ENCODE measurements at places on chromosomes 3 and 15.

DNA sequence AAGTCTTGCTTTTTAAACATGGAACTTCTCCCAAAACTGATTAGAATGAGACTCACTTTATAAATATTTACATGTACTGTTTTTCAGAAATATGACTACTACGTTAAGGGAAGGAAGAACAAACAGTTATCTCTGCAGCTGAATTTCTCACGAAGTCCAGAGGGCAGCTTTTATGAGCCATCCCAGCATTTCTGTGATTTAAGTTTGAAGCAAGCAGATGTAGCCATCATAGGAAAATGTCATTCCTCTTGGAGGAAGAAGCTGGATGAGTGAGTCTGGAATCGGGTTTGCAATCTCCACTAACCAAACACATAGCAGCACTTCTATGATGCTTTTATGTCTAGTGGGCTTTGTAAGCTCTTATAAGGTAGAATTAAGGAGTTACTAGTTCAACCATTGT is 53.7 kb downstream of the SCN11A start:
- no peak for DNase-seq

DNA sequence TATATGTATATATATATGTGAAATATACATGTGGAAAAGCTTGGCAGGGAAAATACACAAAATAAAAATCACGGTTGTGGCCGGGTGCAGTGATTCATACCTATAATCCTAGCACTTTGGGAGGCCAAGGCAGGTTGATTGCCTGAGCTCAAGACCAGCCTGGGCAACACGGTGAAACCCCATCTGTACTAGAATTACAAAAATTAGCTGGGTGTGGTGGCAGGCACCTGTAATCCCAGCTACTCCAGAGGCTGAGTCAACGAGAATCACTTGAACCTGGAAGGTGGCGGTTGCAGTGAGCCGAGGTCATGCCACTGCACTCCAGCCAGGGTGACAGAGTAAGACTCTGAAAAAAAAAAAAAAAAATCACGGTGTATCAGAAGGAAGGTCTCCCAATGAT is 20.8 kb upstream of the ARHGEF3 start:
- DNase-seq: no peak

- peak; percentile 55 for DNase-seq
Observed at GRCh38 chr15:52679232-52680040, at the start of gene ATOSA. Gene ATOSA, minus strand, starts transcription at chr15:52679388. Its CDS starts 1,367 bp downstream, at chr15:52678021.

DNA sequence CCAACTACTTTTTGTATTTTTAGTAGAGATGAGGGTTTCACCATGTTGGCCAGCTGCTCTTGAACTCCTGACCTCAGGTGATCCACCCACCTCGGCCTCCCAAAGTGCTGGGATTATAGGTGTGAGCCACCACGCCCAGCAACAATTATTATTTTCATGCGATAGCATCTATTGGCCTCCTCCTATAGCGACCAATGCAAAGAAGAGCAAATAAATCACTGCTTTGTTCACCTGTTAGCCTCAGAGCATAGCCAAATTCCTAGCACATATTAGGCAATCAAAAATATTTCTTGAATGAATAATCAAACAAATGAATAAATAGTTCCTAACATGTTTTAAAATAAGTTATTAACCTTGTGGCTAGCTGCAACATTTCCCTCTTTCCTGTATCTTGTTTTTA is 36.8 kb upstream of the TNFSF10 start:
- no peak for DNase-seq

DNA sequence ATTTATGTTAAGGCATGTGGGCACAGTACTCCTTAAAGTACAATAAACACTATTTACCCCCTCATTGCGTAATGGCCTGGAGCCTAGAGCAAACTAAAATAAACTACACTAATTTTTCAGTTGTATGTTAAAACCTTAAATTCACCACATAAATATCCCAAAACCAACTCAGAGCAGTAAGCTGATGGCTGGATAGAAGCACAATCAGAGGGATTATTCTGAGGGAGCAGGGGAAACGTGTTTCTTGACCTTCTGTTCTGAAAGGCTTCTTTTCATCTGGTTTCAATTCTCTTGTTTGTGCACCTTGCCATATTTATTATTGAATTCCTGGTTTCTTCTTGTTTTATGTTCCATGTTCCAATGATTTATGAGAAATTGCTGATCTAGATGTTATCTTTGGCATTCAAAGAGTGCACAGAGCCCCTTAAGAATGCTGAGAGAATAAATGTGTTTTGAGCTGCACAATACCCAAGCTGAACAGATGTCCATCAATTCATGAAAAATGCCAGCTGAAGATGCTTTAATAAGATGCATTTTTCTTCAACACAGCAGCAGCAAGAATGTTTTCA is 29.6 kb downstream of the RPL22L1 start:
- DNase-seq: no peak

- no peak for DNase-seq
Observed at GRCh38 chr3:129409541-129409940, 18.9 kb downstream of the EFCAB12 start.

GRCh38 chr3:194879126-194879877 is 193.6 kb downstream of the FAM43A start:
- no peak for DNase-seq

DNA sequence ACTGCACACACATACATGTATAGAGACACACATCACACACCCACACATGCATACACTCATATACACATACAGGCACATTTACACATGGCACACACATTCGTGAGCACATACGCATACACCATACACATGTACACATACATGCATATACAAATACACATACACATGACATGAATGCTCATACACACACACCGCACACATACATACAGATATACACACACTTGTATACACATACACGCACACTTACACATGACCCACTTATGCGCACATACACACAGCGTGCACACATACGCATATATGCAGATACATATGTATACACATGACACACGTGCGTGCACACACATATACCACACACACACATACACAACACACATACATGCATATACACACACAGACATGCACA is 162.7 kb downstream of the LRRK1 start:
- no peak for DNase-seq

GRCh38 chr3:56775445-56775837 is 26.3 kb downstream of the ARHGEF3 start:
- no peak for DNase-seq

DNA sequence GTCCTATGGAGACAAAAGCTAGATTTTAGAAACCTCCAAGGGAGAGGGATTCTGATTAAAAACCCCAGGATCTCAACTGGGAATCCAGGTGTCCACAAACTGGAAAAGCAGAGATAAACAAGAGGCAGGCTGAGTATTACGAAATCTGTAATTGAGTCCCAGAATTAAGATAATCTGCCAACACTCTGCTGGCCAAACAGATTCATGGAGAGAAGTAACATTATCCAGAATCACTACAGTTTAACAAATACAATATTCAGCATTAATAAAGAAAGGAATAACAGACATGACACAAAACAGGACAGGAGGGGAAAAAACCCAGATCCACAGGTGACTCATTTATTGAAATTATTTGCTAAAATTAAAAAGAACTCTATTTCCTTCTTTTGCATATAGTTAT is 227.2 kb upstream of the NANOGP8 start:
- no peak for DNase-seq

DNA sequence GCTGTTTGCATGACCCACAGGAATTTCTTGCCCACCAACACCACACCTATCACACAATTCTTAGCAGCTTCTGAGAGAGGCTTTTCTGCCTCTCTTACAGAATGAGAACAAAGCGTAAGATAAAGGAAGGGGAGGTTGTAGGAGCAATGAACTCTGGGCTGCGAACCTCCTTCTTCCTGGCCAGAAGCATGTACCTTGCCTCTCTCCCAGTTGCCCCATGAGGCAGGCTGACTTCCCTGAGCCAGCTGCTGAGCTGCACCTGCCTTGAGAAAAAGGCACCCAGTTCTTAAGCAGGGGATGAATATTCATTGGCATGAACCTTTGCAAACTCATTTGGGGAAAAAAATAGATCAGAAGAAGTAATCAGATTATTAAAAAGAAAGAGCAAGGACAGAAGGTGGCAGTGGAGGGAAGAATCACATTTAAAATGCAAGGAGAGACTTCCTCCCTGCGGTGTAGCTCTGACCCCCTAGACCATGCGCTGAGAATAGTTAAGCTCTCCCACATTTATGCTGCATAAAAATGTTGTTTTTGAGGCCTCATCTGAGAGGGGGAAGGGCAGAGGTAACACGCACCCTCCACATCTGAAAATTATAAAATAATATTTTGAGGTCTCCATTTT is 304.8 kb downstream of the EPHB1 start:
- DNase-seq: no peak

GRCh38 chr3:87488765-87489164 is 212.4 kb upstream of the POU1F1 start:
- DNase-seq: no peak

DNA sequence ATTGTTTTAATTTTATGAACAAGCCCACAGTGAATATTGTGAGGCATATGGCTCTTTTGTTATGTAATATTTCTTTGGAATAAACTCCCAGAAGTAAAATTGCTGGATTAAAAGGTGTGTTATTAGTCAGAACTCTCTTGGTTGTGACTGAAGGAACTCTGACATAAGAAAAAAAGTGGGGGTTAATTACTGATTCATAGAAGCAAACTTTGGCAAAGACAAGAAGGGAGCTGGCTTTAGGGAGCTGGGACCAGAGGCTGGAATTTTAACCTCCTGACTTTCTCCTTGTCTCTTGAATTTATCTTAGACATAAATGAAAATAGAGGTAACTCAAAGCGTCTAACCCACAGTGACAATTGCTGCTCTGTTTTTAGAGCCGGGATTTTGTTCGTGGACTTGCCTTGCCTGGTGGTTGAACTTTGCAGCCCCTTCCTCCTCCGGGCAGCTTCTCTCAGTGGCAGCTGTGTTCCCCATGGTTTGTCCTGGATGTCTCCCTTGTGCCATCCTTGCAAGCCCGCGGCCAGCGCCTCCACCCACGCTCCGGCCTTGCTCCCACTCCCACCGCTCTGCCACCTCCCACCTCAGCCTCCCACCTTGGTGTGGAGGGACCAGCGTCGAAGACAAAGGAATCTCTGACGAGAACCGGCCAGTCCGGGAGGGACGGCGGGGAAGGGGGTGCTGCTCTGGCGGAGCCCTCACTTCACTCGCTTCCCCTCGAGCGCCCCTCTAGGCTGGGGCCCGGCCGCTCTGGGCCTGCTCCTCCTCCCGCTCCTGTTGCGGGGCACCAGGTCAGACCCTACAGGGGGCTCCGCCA is 28.0 kb downstream of the ARHGAP31 start:
- DNase-seq: no peak

GRCh38 chr15:101353240-101353639 is 58.2 kb upstream of the SNRPA1 start:
- no peak for DNase-seq

DNA sequence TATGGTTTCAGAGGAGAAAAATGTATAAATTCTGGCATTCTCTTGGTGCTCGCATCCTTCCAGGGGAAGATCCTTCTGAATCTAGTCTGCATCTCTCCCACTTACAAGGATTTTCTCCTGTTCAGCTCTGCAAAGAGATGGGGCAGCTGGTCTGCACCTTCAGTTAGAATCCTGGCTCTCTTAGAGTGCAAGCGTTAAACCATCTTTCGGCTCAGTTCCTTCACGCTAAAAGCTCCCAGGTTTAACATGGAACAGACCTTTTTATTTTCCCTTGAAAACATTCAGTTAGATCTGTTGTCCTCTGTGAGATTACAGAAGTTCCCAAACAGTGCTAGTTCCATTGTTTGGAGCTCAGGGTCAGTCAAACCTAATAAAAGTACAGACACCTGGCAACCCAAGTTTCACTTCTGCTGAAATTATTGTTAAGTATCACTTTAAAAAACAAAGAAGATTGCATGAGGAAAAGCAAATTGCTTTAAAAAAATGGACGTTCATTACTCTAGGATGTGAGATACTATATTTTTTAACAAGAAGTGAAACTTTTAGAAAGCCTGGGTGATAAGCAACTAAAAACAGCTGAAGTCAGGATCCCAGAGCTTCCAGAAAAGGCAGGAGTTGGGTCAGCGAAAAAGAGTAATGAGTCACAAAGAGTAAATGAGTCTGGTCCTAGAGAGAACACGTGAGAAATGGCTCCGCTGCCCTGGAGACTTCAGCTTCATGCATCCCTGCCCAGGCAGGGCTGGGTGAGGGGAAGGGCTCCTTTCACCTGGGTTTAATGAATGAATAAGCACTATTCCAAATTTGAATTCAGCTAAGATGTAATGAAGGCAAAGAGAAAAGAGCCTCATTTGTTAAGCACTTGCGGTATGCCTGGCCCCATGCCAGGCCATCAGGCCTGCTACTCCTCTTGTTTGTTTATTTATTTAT is 63.3 kb downstream of the ABTB1 start:
- DNase-seq: no peak

- DNase-seq: no peak
Observed at GRCh38 chr3:184821034-184821433, 9.1 kb downstream of the VPS8 start.

GRCh38 chr3:178714925-178715832 is 178.9 kb downstream of the KCNMB2 start:
- DNase-seq: peak; percentile 60

DNA sequence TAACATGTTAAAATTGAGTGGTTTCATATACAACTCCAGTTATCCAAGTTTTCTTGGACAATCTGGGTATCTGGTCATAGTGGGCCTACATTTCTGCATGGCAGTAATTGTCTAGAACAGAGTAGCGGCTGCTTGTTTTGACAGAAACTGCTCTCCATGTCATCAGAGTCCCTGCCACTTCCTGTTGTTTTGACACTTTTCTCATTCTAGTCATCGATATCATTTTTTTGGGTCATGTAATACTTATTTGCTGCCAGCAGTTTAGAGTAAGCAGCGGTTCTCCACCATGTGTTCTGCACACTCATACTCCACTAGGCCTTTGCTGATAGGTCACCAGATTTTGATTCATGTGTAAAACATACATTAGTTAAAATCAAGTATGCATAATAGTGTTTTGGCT is 81.5 kb downstream of the SLC25A26 start:
- DNase-seq: no peak

GRCh38 chr15:74130849-74131627 is 652 bp downstream of the ISLR2 start:
- DNase-seq: no peak

DNA sequence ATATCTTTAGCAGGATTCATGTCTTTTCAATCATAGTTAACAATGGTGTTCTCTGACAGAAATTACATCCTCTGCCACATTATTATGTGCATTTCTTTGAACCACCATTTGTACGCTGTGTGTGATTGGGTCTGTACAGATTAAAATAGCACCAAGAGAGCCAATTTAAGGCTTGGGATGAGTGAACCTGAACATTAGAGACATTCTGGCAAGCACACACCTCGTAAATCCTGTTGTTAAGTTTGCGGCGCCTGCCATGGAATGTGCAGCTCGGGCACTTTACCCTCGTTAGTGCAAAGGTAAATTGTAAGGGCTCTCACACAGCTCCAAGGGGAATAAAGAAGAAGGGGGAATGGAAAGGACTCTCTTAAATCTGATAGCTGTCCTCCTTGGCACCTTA is 482.4 kb upstream of the DPPA4 start:
- no peak for DNase-seq

DNA sequence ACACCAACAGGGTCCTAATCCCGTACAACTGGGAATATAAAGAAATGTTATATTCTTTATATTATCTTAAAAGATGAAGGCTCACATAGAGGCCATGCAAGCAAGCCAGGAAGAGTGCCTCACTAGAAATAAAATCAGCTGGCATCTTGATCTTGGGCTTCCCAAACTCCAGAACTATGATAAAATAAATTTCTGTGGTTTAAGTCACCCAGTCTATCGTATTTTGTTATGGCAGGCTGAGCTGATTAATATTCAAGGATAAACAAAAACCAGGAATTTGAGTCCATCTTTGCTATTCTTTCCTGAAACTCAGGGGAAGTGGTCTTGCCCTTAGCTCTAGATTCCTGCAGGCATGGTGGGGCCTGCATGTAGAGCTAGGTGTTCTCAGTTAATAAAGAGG is 42.7 kb downstream of the ATOSA start:
- no peak for DNase-seq

Measured in epithelial cell of prostate (primary cell).